ENCODE measurements at places on chromosomes 13 and 19.

- DNase-seq, result no peak
Observed at GRCh38 chr13:21453387-21454081, 5.6 kb downstream of the ZDHHC20 start.

GRCh38 chr13:53126841-53127245 is 98.2 kb downstream of the OLFM4 start:
- no peak for DNase-seq

GRCh38 chr13:25687471-25688225 is 315.9 kb downstream of the ATP8A2 start:
- DNase-seq, result no peak

- DNase-seq, result no peak
Observed at GRCh38 chr13:83350569-83350968, 531.7 kb downstream of the SLITRK1 start.

GRCh38 chr19:46755853-46756543 is 9.7 kb upstream of the STRN4 start:
- no peak for DNase-seq

DNA sequence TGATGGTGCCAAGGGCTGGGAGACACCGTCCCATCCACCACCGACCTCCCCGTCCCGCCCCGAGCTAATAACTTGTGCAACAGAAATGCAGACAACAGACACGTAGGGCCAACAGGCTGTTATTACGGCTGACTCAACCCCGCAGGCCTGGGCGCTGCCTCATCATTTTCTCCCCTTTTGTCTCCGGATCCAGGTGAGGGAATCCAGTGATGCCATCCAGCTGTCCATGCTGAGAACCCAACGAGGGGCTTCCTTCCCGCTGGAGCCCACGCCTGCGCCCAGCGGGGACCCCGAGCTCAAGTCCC is 6.4 kb upstream of the DIRAS1 start:
- no peak for DNase-seq

- no peak for DNase-seq
Observed at GRCh38 chr19:47240996-47241918, 10.3 kb upstream of the BBC3 start.

All from substantia nigra (tissue), 51 donors.